Upper lobe of right lung (tissue), 1 donor: ENCODE measurements at places on chromosomes 7 and 10. TPM values are rescaled to one million over a fixed set of nuclear protein-coding genes. Genes with fewer than 3 reads are reported as not detected.

GPER1 gene
- 11.1 TPM for total RNA-seq

ASB10 gene
- not detected for total RNA-seq

UTF1 gene
- total RNA-seq, result not detected

GPR37 gene
- 0.96 TPM for total RNA-seq

MKI67 gene
- 2.1 TPM for total RNA-seq

NHLRC2 gene
- total RNA-seq, result 46.1 TPM

NKX6-2 gene
- total RNA-seq, result not detected

SPAM1 gene
- not detected for total RNA-seq
